B cell (primary cell): ENCODE measurements at places on chromosomes 6 and 20.
A peak's percentile ranks its signal among the peaks of the same experiment; 100 is the strongest.

DNA sequence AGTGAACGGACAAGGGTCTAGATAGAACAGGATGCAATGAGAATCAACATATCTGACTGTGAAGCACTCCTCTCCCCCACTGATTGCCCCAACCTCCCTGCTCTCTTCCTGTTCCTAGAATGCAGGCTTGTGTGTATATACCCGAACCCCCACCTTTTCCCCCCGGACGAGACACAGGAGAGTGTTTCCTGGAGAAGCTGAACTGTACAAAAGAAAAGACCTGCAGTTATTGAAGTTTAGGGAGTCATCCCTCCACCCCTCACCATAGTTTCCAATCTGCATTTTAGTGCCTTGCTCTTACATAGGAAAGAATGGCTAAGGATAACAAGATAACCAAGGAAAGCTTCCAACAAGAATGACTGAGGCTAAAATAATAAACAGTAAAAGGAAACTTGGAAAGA is 55.5 kb upstream of the PDE10A start:
- DNase-seq, result no peak

DNA sequence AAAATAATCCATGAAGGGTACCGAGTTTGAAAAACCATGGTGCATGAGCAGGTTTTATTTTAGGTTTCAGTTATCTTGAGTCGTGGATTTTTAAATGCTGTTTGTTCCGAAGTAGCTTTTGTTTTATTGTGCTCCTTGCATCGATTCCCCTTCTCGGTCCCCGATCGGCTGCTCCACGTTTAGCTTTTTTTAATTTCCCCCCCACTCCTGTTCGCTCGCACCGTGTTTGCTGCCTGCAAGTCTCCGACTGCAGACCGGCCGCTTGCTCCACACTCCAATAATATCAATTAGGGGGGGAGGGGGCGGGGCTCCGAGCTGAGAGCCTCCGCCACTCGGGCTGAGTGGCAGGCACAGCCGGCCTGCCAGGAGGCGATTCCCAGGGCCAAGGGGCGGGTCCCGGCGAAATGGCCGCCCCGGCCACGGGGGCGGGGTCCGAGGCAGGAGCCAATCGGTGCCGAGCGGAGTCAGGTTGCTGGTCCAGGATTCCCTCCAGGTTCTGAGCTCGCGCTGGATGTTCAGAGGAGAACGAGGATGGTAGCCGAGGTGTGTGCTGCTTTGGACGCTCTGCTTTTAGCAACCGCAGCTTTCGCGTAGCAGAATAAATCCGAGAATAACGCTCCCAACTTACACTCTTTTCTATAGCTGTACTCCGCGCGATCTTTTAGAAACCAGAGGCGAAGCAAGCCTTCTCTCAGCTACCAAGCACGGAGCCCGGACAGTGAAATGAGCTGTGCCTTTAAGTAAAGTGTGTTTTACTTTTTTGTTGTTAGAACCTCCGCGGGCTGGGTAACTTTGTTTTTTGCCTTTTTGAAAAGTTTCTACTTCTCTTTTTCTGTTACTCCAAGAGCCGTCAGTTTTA is at the start of gene EPHA7:
Gene EPHA7 (minus strand): TSS at position 256 of the 859 bp plus-strand sequence. CDS start 218 bp downstream, at position 38.
- DNase-seq, result peak; percentile 42

DNA sequence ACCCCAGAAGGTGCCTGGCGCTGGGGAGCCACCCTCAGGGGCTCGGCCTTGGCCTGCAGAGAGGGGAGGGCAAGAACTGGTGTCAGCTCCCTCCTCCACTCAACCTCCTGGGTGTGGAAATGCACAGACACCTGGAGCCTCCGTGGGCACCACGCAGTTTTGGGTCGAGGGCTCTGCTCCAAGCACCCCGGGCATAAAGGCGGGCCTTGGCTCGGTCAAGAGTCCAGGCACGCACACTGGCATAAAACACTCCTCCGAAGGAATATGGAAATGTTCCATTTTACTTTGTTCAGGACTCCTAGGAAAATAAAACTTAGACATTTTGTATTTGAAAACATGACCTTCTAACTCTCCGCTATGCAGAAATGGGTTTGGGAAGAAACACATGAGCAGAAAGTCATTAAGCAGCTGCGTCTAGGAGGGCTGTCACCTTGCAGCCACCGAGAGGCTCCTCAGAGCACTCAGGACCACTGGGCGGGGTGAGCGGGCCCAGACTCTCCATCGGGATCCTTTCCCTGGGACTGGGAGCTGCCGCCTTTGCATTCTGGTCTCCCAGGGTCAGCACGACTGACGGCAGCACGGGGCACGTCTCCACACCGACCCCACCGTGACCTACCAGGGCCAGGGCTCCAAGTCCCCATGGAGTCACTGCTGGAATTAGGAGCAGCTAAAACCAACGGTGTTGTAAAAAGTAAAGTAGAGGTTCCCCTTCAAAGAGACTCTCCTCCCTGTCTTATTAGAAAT is 46.0 kb upstream of the DACT2 start:
- no peak for DNase-seq

DNA sequence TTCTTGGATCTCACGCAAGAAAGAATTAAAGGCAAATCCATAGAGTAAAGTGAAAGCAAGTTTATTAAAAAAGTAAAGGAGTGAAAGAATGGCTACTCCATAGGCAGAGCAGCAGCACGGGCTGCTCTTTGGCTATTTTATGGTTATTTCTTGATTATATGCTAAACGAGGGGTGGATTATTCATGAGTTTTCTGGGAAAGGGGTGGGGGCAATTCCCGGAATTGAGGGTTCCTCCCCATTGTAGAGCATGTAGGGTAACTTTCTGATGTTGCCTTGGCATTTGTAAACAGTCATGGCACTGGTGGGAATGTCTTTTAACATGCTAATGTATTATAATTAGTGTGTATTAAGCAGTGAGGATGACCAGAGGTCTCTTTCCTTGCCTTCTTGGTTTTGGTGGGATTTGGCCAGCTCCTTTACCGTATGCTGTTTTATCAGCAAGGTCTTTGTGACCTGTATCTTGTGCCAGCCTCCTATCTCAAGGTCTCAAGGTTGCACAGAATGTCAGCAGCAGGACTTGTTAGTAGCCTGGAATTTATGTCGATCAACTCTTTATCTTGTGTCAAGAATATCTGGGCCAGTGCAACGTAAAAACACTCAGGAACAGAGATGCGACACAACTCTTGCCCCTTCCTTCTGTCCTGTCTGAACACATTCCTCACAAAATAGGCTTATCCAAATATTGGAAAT is 931.4 kb downstream of the QKI start:
- no peak for DNase-seq

DNA sequence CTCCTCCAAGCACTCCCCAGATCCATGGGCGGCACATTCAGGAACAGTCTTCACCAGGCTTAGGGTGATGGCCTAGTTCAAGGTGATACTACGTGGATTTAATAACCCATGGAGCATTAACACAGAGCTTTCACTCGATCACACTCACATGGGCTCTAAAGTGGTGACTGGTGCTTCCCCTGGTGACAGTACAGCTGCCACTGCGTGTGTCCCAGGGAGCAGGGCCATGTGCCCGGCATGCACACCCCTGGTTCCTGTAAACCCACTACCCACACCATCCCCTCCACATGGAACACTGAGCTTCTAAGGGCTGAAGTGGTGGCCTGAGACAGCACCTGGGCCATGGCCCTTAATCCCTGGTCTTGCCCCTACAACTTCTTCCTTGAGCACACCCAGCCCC is 27.8 kb upstream of the APMAP start:
- DNase-seq, result no peak

GRCh38 chr6:36028877-36029324 is 1.3 kb downstream of the MAPK14 start:
- peak; percentile 60 for DNase-seq

DNA sequence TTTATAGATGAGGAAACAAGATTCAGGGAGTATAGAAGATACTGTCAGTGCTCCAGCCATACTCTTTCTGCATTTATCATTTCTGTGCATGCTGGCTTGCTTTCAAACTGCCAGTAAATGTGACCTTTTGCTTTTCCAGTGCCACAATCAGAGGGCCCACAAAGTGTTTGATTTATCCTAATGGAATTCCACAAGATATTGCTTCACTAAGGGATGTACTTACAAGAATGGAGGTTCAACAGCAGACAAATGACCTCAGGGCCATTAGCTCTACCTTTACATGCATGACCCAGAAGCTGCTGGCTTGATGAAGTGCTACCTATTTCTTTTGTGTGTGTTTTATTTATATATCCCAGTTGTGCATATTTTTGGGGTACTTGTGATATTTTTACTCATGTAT is 171.5 kb upstream of the GRIK2 start:
- DNase-seq, result no peak

DNA sequence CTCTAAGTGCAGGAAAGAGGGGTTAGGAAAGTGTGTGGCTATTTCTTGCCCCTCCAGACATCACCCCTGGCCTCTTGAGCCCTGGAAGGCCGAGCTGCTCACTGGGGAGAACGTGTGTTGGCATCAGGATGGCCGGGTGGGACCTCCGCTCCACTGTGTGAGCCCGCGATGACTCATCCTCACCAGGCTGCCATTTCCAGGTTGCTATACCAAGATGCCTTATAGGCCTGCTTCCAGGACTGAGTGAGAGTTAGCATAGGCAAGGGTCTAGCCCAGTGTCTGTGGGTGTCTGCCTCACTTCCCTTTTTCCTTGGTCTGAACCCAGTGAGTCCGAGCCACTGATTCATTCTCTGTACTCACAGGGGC is 105.0 kb downstream of the MRPL14 start:
- DNase-seq, result no peak

- DNase-seq, result no peak
Measured at GRCh38 chr6:137926985-137927384, 59.9 kb downstream of the TNFAIP3 start.

DNA sequence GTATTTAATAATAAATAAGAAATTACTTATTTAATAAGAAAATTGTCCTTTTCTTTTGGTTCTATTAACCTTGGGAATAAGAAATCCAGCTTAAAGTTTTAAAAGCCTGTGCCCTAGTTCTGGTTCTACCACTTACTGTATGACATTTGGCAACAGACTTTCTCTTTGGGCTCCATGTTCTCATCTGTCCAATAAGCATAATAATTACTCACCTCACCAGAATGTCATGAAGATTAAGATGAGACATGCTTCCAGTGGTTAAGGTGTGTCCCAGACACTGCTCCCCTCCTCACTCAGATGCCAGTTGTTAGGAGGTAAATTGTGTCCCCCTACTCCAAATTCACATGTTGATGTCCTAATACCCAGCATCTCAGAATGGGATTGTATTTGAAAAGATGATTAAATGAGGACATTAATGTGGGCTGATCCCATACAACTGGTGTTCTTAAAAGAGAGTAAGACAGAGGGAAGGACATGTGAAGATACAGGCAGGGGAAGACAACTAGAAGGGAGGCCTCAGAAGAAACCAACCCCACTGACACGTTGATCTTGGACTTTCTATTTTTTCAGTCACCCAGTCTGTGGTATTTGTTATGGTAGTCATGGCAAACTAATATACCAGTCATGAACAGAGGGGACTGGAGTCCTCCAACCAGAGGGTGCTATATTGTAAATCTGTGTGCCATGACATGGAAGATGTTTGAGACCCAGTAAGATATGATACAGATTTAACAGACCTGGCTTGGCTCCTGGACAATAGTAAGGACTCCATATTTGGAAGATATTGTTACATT is 6.4 kb upstream of the MICAL1 start:
- peak; percentile 25 for DNase-seq

GRCh38 chr6:142644866-142645265 is 300.1 kb downstream of the HIVEP2 start:
- no peak for DNase-seq

GRCh38 chr6:63589952-63590411 is 17.7 kb downstream of the LOC128125822 start:
- no peak for DNase-seq

DNA sequence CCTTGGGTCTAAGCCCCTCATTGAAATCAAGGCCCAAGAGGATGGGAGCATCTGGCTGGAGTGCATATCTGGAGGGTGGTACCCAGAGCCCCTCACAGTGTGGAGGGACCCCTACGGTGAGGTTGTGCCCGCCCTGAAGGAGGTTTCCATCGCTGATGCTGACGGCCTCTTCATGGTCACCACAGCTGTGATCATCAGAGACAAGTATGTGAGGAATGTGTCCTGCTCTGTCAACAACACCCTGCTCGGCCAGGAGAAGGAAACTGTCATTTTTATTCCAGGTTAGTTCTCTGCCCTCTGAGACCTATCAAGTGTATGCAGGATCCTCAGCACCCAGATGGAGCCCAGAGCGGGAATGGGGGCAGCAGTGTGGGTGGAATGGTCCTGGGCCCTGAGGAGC is 5.1 kb downstream of the BTN2A2 start:
- no peak for DNase-seq

DNA sequence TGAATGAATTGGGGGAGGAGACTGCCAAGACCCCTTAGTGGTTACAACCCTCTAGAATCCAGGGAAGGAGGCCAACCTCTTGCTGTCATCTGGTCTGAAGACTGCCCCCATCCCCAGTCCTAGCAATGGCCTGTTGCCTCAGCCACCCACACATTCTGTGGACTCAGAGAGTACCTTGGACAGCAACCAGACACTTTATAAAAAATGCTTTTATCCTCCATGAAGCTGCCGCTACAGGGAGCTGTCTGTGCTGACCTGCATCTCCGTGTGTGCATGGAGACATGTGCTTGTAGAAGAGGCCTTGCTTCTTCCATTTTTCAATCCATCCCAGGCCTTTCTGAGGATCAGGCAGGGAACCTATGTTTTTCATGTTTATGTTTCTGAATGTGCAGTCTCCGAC is 15.2 kb downstream of the CDH22 start:
- no peak for DNase-seq

GRCh38 chr6:111173946-111174345 is 86.6 kb downstream of the SLC16A10 start:
- no peak for DNase-seq

- DNase-seq, result no peak
Measured at GRCh38 chr20:19492116-19492515, 265.9 kb upstream of the RIN2 start.

DNA sequence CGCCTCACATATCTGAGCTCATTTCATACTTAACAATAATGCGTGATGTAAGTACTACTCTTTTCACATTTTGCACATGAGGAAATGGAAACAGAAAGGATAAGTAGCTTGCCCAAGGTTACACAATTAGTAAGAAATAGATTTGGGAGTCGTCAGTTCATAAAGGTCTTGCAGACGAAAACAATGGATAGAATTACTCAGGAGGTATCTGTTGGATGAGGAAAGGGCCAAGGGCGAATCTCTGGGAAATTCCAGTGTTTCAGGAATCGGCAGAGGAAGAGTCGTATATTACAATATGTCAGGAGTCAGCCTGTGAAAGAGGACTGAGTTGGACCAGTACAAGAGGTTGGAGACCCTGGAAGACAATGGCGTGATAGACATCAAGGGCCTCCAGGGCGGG is 12.8 kb upstream of the EDN1 start:
- no peak for DNase-seq
